Adrenal gland (tissue), 19 donors: ENCODE measurements at places on chromosomes 11 and 22.

DNA sequence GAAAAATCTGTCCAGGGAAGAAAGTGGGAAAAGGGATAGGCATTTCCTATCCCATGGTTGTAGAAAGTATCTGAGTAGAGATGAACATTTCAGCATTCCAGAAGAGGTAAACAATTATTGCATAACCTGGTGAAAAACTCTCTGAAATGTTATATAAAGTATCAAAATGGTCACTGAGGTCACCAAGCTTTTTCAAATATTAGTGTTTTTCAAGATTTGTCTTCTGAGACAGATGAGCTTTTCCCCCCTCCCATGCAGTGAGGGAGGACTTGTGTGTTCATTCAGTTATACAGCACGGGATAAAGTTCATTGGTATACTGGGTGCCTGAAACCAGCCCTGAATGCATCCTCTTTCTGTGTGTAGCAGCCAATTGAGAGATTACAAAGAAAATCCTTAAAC, 1.9 kb upstream of the DEPDC7 start:
- DNase-seq: no peak

- no peak for DNase-seq
Observed at GRCh38 chr11:72483412-72484186, 49.3 kb upstream of the CLPB start.

DNA sequence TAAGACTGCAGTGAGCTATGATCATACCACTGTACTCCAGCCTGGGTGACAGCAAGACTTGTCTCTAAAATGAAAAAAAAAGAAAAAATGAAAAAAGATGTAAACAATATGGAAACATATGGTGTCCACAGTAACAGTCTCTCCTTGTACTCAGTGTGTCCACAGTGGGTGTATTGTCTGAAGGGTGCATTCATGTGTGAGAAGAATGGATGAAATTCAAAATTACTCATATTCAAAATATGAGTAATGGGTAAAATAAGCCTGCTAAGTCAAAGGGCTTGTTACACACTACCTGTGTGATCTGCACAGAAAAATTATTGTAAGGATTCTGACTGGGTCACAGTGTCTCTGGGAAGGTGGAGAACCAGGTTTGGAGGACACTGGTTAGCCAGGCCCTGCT, 26.9 kb downstream of the PPFIA1 start:
- DNase-seq: no peak

DNA sequence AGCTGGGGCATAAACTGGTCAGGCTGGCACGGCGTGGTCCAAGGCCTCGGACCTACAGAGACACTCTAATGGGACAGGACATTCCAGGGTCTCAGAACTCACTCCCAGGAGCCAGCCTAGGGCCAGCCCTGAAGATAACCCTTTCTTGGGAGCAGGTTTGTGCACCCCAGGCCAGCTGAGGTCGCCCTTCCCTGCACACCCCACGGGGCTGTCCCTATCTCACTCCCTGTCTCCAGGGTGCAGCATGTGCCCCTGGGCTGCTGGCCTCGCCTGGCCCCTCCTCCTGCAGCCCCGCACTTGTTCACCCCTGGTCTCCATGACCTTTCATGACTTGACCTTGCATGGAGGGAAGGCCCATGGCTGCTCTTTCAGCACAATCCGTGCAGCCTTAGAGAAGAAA, 1321.8 kb downstream of the BRD1 start:
- no peak for DNase-seq

GRCh38 chr11:34264303-34265110, 93.3 kb downstream of the ABTB2 start:
- no peak for DNase-seq

GRCh38 chr11:126328001-126328390, 24.1 kb downstream of the DCPS start:
- DNase-seq: no peak

- no peak for DNase-seq
Observed at GRCh38 chr11:17894929-17895658, 117.8 kb downstream of the SERGEF start.

DNA sequence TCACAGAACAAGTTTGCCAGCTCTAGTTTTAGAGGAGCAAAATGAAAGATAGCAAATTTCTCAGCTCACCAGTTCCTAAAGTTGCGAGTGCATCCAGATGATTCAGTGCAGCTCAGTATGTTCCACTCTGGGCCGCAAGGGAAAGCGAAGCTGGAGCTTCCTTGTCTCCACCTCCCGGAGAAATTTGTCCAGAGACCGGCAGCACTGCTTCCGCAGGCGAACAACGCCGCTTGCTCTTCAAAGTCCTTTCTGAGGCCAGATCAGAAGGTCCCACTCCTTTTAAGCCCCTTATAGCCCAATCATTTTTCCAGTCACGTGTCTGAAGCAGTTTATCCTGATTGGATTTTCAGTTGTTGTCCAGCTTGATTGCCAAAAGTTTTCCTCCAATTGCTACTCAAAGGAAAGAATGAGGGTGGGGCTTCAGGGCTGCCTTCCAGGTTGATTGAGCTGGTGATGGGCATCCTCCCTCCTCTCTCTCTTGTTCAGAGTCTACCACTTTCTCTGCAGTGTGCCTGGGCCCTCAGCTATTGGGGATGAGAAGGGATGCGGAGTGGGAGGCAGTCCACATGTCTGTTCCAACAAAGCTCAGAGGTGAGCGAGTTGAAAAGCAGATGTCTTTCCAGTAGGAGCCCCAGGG, at the start of gene ZNF280A:
TSS of gene ZNF280A (minus strand) at position 251 of the 637 bp plus-strand sequence. CDS start 4,640 bp downstream, outside the sequence.
- peak; percentile 60 for DNase-seq

- no peak for DNase-seq
Observed at GRCh38 chr11:40170078-40170477, 1289.4 kb downstream of the LRRC4C start.

DNA sequence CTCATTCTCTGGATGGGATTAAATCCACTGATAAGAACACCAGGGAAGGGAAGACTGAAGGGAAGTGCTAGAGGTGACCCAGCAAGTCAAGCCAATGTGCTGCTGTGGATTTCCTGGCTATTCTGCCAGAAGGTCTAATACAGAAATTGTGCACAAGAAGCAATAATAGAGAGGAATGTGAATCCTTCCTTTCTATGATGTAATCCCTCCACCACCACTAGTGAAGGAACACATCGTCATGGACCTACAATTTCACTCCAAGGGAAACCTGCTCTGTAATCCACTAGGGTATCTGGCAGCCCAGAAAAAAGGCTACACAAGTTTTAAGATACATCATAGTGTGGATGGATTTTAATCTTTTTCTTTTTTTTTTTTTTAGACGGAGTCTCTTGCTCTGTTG, 17.4 kb downstream of the LARGE2 start:
- DNase-seq: no peak

- peak; percentile 94 for DNase-seq
Observed at GRCh38 chr11:43920598-43921419, 21.6 kb upstream of the C11orf96 start.

DNA sequence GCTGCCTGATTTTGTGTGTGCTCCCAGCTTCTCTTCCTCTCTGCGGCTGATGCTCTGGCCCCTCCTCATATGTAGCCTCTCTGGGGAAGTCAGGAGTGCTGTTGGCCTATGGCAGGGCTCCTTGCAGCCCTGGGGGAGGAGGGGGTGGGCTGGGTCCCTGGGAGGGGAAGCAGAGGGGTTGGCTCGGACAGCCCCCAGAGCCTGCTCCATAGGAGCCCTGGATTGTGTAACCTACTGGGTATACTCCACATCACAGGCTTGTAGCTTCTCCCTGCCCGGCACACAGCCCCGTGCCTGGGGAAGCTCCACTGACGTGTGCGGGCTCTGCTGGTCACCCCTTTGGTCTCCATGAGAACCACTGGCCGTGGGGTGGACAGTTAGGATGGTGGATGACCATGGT, 113.8 kb downstream of the ST3GAL4 start:
- DNase-seq: no peak

DNA sequence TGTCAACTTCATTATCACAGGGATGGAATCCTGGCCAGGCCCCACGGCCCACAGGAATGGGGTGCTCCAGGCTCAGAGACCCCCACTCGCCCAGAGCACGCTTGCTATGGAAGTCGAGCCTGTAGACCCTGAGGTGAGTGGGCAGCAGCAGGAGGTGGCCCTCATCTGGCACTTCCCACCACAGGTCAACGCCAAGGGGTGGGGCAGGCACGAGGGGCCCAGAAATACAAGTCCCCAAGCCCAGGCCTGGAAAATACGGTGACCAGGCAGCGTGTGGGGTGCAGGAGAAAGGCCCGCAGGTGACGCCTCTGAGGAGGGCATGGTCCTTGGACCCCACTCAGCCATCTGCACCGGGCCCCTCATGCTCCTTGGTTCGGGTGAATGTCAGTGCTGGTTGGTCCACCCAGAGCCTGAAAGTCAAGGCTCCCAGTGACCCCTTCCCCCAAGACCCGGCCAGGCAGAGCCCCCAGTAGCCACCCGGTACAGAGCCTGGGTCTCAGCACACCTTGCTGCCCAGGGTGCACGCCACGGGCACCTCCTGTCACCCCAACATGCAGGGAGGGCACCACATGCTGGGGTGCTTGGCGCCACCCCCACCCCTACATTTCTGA, 2.4 kb downstream of the MOB2 start:
- DNase-seq: no peak

GRCh38 chr11:14422814-14423182, 63.8 kb upstream of the RRAS2 start:
- DNase-seq: no peak

- DNase-seq: peak; percentile 52
Observed at GRCh38 chr11:8715501-8715900, 32.9 kb downstream of the RPL27A start.

- no peak for DNase-seq
Observed at GRCh38 chr11:106331176-106331575, 253.7 kb downstream of the AASDHPPT start.

DNA sequence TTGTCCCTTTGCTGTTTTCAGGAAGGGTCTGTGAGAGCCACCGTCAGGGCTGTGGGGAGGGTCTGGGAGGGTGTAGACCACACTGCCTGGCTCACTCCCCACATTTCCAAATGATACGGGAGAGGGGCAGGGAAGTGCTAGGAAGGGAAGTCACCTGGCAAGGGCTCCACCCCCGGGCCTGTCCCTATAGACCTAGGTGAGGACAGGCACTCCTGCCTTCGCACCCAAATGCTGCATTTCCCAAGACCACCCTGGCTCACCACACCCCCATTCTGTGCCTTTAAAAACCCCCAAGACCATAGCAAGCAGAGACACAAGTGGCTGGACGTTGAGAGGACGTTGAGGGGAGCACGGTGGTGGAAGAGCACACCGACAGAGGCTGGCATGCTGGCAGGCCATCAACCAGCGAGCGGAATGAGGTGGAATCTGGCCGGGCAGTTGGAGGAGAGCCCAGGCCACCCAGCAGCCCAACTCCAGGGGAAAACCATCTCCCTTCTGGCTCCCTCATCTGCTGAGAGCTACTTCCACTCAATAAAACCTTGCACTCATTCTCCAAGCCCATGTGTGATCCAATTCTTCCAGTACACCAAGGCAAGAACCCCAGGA, 45.7 kb downstream of the GNB1L start:
- no peak for DNase-seq

GRCh38 chr11:118911113-118911879, 14.4 kb downstream of the BCL9L start:
- DNase-seq: peak; percentile 50

DNA sequence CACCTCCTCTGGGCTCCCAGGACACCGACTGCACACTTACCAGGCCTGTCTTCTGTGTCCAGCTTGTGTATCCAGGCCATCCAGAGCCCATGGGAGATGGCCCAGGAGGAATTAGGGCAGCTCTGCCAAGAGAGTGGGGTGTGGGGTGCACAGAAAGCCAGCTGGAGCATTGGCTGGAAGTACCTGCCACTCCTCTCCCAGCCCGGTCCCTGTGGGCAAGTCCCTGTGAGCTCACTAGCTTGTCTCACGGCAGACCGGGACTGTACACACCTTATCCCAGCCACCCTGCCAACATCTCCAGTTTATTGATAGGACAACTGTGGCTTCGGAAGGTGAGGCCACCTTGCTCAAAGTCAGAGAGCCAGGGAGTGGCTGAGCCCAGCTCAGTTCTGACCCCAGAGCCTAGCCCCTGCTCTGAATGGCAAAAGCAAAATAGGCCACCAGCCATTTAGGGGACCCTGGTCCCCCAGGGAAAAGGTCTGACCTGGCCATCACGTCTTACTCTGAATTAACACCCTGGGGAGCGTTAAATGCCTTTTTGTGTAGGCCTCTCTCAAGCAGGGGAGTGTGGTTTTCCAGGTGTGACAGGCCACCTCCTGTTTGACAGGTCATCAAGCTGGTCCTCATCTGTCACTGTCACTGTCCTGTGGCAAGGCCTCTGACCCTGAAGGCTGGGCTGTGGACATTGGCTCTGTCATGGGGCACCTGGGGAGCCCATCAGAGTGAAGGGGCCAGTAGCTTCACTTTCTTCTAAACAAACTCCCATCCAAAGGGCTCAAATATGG, 15.1 kb downstream of the UQCR10 start:
- DNase-seq: peak; percentile 89

- DNase-seq: no peak
Observed at GRCh38 chr11:117953024-117953671, 23.9 kb upstream of the TMPRSS13 start.

- DNase-seq: no peak
Observed at GRCh38 chr22:19636696-19637407, 77.5 kb upstream of the SEPTIN5 start.

DNA sequence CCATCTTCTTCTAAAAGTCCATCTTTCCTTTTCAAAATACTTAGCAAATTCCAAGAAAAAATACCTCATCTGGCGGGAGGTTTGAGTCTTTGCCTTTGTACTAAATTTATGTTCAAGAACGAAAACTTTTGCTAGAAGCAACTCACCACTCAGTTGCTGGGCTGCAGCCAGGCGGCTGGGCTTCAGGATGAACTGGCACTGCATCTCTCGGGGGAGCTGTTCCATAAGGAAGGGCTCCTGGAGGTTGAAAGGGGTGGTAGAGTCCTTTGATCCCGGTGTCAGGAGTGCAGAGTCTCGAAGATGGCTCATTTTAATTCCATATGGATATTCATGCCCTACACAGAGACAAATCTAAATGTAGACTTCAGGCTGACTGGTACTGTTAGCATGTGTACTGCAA, 105.8 kb downstream of the ARHGAP20 start:
- no peak for DNase-seq

DNA sequence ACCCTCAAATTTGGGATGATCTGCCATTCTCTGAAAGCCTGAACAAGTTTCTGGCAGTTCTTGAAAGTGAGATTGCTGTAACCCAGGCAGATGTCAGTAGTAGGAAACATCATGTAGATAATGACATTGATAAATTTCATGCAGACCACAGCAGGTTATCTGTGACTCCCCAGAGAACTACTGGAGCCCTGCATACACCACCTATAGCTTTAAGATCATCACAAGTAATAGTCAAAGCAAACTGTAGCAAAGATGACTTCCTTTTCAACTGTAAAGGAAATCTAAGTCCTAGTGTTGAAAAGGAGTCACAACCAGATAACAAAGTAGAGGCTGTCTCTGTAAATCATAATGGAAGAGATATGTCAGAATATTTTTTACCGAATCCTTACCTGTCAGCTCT, 31.0 kb downstream of the DDIAS start:
- DNase-seq: no peak

GRCh38 chr11:106176817-106177216, 99.4 kb downstream of the AASDHPPT start:
- DNase-seq: no peak

DNA sequence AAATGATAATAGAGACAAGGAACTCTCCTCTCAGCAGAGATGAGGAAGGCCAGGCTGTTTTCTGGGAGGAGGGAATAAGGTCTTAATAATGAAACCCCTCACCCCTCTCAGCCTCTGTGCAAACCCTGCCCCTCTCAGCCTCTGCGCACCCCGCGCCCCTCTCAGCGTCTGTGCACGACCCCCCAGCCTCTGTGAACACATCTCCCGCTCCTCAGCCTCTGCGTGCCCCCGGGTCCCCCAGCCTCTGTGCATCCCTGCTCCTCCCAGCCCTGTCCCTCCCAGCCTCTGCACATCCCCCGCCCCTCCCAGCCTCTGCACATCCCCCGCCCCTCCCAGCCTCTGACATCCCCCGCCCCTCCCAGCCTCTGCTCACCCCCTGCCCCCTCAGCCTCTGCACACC, 837.8 kb downstream of the TBC1D22A start:
- no peak for DNase-seq

GRCh38 chr11:112221274-112221835, 4.9 kb upstream of the PTS start:
- no peak for DNase-seq
